ENCODE measurements at places on chromosomes 5 and 9. TPM values are rescaled to one million over a fixed set of nuclear protein-coding genes. Genes with fewer than 3 reads are reported as not detected.

The SLCO6A1 gene
- not detected for total RNA-seq

The AQP3 gene
- total RNA-seq = 8.7 TPM

The PCDHB3 gene
- not detected for total RNA-seq

The GDNF gene
- not detected for total RNA-seq

The SYNPO gene
- not detected for total RNA-seq

The FGF1 gene
- total RNA-seq = not detected

The RUFY1 gene
- 41.9 TPM for total RNA-seq

The LHX3 gene
- total RNA-seq = not detected

The GPR151 gene
- not detected for total RNA-seq

The CKMT2 gene
- not detected for total RNA-seq

The TMEM252 gene
- not detected for total RNA-seq

The PCDHGA4 gene
- 0.09 TPM for total RNA-seq

The F12 gene
- total RNA-seq = 10.3 TPM

The OMD gene
- not detected for total RNA-seq

The ARHGAP26 gene
- total RNA-seq = 19.7 TPM

The TXNDC8 gene
- not detected for total RNA-seq

The PLCXD3 gene
- not detected for total RNA-seq

The UBAP2 gene
- total RNA-seq = 50.0 TPM

The AIF1L gene
- 0.27 TPM for total RNA-seq

The PRDM9 gene
- total RNA-seq = not detected

The ECM2 gene
- not detected for total RNA-seq

The PLPP1 gene
- total RNA-seq = 14.7 TPM

The CENPK gene
- 67.6 TPM for total RNA-seq

The SLC34A3 gene
- not detected for total RNA-seq

The SLC27A6 gene
- not detected for total RNA-seq

The SPAAR gene
- not detected for total RNA-seq

The SLU7 gene
- total RNA-seq = 48.3 TPM

The IL33 gene
- total RNA-seq = not detected

The PCDHA3 gene
- total RNA-seq = not detected

The SAPCD2 gene
- total RNA-seq = 11.5 TPM

The SPATA31A3 gene
- not detected for total RNA-seq

The PTGR1 gene
- total RNA-seq = 0.62 TPM

The SLC4A9 gene
- not detected for total RNA-seq

The IL4 gene
- 6.4 TPM for total RNA-seq

The CCDC187 gene
- total RNA-seq = not detected

The DAPK1 gene
- 3.7 TPM for total RNA-seq

The CATSPER3 gene
- total RNA-seq = 0.18 TPM

The LVRN gene
- 0.18 TPM for total RNA-seq

The TRPM6 gene
- total RNA-seq = not detected

The NINJ1 gene
- total RNA-seq = 59.9 TPM

The SPINK6 gene
- not detected for total RNA-seq

The CCNI2 gene
- 8.8 TPM for total RNA-seq

The BASP1 gene
- 0.49 TPM for total RNA-seq

The PCDHGA2 gene
- total RNA-seq = not detected

The WDR31 gene
- 1.3 TPM for total RNA-seq

The CXCL14 gene
- total RNA-seq = not detected

The PDLIM4 gene
- 1.4 TPM for total RNA-seq

The SOX30 gene
- total RNA-seq = 0.09 TPM

The GPRIN1 gene
- total RNA-seq = 2.7 TPM

The AGXT2 gene
- total RNA-seq = not detected

The CLIC3 gene
- 4.1 TPM for total RNA-seq

The C9orf72 gene
- total RNA-seq = 5.5 TPM
